Kidney (tissue), 22 donors: ENCODE measurements at places on chromosomes 5 and 9. TPM values are rescaled to one million over a fixed set of nuclear protein-coding genes. Genes with fewer than 3 reads are reported as not detected.

The PRRX2 gene
- total RNA-seq: 1.8 TPM

The OMD gene
- 3.2 TPM for total RNA-seq

The POLR3G gene
- total RNA-seq: 1.5 TPM

The TAF11L10 gene
- total RNA-seq: not detected

The FCN2 gene
- total RNA-seq: 3.6 TPM

The TRIP13 gene
- total RNA-seq: 1.6 TPM

The SUSD3 gene
- 12.2 TPM for total RNA-seq

GRCh38 chr9:32349013-32349412 lies 35.4 kb upstream of the ACO1 start:
- H3K36me3 ChIP-seq: no peaks in the 10 kb centered on the region
- no peak overlapping the region for H3K4me3 ChIP-seq
- no peak overlapping the region for H3K27ac ChIP-seq
- H3K4me1 ChIP-seq: no peaks in the 10 kb centered on the region
- no peaks in the 10 kb centered on the region for H3K27me3 ChIP-seq
- DNase-seq: no peak

DNA sequence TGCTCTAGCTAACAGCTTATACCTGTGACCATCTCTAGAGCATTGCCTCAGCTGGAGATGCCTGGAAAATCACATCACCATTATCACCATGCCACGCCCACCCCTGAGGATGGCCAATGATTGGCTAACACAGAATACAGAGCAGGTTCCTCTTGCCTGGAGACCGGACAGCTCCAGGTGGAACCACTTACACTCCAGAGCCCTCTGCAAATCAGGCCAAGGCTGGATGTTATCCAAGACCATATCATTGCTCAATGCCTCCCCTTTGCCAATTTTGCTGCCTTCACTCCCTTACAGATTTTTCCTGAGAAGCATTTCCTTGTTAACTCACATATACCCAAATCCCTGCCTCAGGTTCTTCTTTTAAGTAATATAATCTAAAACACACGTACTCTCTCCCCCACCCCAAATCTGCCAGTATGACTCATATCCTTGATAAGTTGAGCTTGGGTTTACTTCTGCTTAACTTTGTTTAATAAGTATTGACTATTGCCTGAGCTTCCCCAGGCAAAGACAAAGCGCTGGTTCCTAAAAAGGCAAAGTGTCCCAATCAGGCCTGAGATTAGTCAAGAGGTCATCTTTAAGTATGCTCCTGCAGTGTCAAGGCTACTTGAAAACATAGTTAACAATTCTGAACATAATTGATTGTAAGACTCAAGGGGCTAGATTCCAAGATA lies 309.6 kb downstream of the EPB41L4A start:
- DNase-seq: no peak
- H3K4me1 ChIP-seq: no peaks in the 10 kb centered on the region
- H3K4me3 ChIP-seq: no peak overlapping the region
- no peaks in the 10 kb centered on the region for H3K36me3 ChIP-seq

DNA sequence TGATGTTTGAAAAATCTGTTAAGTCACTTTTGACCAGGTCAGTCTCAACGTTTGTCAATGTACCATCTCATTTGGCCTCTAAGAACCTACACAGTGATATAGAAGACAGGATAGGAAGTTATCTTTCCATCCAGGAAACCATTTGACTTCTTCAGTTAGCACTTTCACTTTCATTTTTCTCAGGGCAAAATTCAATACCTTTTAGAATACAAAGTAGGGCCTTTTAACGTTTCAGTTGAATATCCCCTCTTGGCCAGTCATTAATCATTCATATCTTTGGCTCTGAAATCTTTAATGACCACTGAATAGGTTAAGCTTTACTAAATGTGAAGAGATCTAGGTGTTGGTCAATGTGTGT lies 101.1 kb upstream of the GNAQ start:
- no peaks in the 10 kb centered on the region for H3K4me1 ChIP-seq
- no peaks in the 10 kb centered on the region for H3K36me3 ChIP-seq
- H3K27me3 ChIP-seq: no peaks in the 10 kb centered on the region
- DNase-seq: no peak
- H3K4me3 ChIP-seq: no peak overlapping the region

GRCh38 chr9:87853876-87854579 lies 28.6 kb upstream of the SPATA31E1 start:
- no peaks in the 10 kb centered on the region for H3K36me3 ChIP-seq
- DNase-seq: peak; percentile 63
- no peaks in the 10 kb centered on the region for H3K4me1 ChIP-seq
- H3K27ac ChIP-seq: no peak overlapping the region

- no peak overlapping the region for H3K27ac ChIP-seq
- no peak overlapping the region for H3K4me3 ChIP-seq
- H3K27me3 ChIP-seq: no peaks in the 10 kb centered on the region
- no peak for DNase-seq
- H3K4me1 ChIP-seq: no peaks in the 10 kb centered on the region
These were observed 170.6 kb downstream of the RMI1 start for GRCh38 chr9:84151236-84151635.

- no peak for DNase-seq
- H3K27me3 ChIP-seq: no peaks in the 10 kb centered on the region
- no peaks in the 10 kb centered on the region for H3K36me3 ChIP-seq
- H3K27ac ChIP-seq: no peak overlapping the region
- no peaks in the 10 kb centered on the region for H3K4me1 ChIP-seq
These were observed 27.0 kb downstream of the C5 start for GRCh38 chr9:121023064-121023463.

GRCh38 chr9:5052838-5053237 lies 67.8 kb downstream of the JAK2 start:
- H3K4me1 ChIP-seq: no peaks in the 10 kb centered on the region
- peaks cover 4% of the 10 kb centered on the region for H3K36me3 ChIP-seq
- H3K27me3 ChIP-seq: no peaks in the 10 kb centered on the region
- no peak overlapping the region for H3K27ac ChIP-seq

DNA sequence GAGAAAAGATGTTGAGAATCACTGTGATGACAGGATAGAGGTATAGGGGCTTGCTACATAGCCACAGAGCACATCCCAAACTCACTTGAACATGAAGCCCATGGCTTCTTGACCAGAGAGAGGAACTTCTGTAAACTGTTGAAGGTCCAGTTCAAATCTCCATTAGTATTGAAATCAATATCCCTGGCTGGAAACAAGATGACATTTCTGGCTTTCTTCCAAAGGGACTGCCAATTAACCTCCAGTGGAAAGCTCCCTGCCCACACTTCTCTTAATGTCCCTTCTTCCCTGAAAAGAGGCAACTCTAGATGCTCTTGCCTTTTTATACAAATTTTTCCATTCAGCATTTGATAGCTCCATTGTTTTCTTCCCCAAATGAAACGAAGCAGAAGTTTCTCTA lies 612.1 kb downstream of the EBF1 start:
- no peak overlapping the region for H3K27ac ChIP-seq
- H3K36me3 ChIP-seq: no peaks in the 10 kb centered on the region
- H3K4me1 ChIP-seq: peaks cover 1% of the 10 kb centered on the region
- H3K27me3 ChIP-seq: no peaks in the 10 kb centered on the region
- DNase-seq: no peak
- no peak overlapping the region for H3K4me3 ChIP-seq

DNA sequence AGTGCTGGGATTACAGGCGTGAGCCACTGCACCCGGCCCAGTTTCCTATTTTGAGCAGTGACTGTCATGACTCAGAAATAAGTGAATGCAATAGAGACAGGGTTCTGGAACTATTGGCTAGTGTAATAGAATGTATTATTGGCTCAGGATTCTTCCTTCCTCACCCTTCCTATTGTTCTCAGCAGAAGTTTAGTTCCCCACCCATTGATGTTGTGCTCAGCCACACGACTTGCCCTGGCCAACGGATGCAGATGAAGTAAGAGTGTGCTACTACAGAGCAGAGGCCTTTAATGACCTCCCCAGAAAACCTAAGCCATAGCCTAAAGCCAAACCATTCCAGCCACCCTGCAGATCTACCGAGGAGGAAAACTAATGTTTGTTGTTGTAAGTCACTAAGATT lies 287.9 kb downstream of the AGTPBP1 start:
- H3K27ac ChIP-seq: no peak overlapping the region
- H3K27me3 ChIP-seq: no peaks in the 10 kb centered on the region
- no peak overlapping the region for H3K4me3 ChIP-seq
- H3K4me1 ChIP-seq: no peaks in the 10 kb centered on the region
- no peaks in the 10 kb centered on the region for H3K36me3 ChIP-seq

- no peaks in the 10 kb centered on the region for H3K36me3 ChIP-seq
- no peak overlapping the region for H3K4me3 ChIP-seq
- DNase-seq: no peak
- no peaks in the 10 kb centered on the region for H3K27me3 ChIP-seq
- no peaks in the 10 kb centered on the region for H3K4me1 ChIP-seq
- no peak overlapping the region for H3K27ac ChIP-seq
These were observed 63.1 kb upstream of the FAM174A start for GRCh38 chr5:100472091-100472490.

- no peak for DNase-seq
- H3K27me3 ChIP-seq: no peaks in the 10 kb centered on the region
- H3K36me3 ChIP-seq: no peaks in the 10 kb centered on the region
- H3K27ac ChIP-seq: no peak overlapping the region
- H3K4me3 ChIP-seq: no peak overlapping the region
These were observed 137.6 kb downstream of the OLFM1 start for GRCh38 chr9:135224921-135225541.

GRCh38 chr5:31232273-31232888 lies 38.9 kb downstream of the CDH6 start:
- H3K27ac ChIP-seq: no peak overlapping the region
- DNase-seq: peak; percentile 68
- H3K4me1 ChIP-seq: peaks cover 8% of the 10 kb centered on the region
- H3K4me3 ChIP-seq: no peak overlapping the region
- no peaks in the 10 kb centered on the region for H3K27me3 ChIP-seq

DNA sequence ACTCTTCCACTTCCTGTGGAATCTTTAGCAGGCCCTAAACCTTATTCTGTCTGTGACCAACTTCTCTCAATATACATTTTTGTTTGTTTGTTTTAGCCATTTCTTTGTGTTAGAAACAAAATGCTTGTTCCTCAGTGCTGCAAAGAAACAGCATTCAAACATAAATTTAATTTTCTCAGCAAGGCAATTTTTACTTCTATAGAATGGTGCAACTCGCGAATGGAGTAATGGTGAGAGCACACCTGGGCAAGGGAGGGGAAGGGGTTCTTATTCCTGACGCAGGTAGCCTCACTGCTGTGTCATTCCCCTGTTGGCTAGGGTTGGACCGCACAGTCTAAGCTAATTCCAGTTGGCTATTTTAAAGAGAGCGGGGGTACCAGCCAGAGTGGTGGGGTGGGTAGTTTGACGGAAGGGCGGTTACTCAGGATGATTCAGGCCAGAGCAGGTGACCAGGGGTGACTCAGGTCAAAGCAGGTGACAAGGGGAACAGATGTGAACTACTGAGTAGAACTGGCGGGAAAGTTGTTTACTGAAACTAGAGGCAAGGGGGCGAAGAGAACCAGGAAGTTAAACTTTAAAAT lies 21.4 kb downstream of the ZNF169 start:
- no peak overlapping the region for H3K27ac ChIP-seq
- no peak overlapping the region for H3K4me3 ChIP-seq
- no peaks in the 10 kb centered on the region for H3K4me1 ChIP-seq
- no peaks in the 10 kb centered on the region for H3K27me3 ChIP-seq
- no peaks in the 10 kb centered on the region for H3K36me3 ChIP-seq

DNA sequence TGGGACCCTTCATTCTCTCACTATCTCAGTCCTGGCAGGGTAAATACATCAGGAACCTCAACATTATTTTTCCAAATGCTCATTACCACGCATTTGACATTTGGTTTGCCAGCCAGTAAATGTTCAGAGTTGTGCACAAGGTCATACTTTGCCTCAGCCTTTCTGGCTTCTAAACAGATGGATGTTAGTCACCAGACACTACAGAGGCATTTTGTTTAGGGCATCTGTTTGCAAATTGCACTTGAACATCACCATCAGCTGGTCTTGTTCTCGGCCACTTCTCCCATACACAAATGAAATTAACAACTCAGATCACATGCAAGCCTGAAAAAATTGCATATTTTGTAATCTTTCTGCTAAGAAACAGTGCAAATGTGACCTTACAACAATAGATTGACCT lies 75.0 kb upstream of the SLC1A1 start:
- no peak overlapping the region for H3K4me3 ChIP-seq
- no peaks in the 10 kb centered on the region for H3K4me1 ChIP-seq
- H3K36me3 ChIP-seq: no peaks in the 10 kb centered on the region
- H3K27me3 ChIP-seq: no peaks in the 10 kb centered on the region

- H3K36me3 ChIP-seq: no peaks in the 10 kb centered on the region
- H3K27ac ChIP-seq: no peak overlapping the region
- H3K4me1 ChIP-seq: no peaks in the 10 kb centered on the region
- no peak for DNase-seq
- H3K4me3 ChIP-seq: no peak overlapping the region
These were observed 7.5 kb upstream of the RFK start for GRCh38 chr9:76401580-76402354.

GRCh38 chr9:19510907-19511306 lies 102.1 kb downstream of the ACER2 start:
- H3K27ac ChIP-seq: no peak overlapping the region
- no peaks in the 10 kb centered on the region for H3K4me1 ChIP-seq
- H3K36me3 ChIP-seq: no peaks in the 10 kb centered on the region
- no peak for DNase-seq

- no peaks in the 10 kb centered on the region for H3K36me3 ChIP-seq
- H3K27me3 ChIP-seq: no peaks in the 10 kb centered on the region
- H3K27ac ChIP-seq: no peak overlapping the region
- H3K4me3 ChIP-seq: no peak overlapping the region
These were observed 133.0 kb upstream of the IQGAP2 start for GRCh38 chr5:76269932-76270610.

- H3K27ac ChIP-seq: no peak overlapping the region
- no peak overlapping the region for H3K4me3 ChIP-seq
- DNase-seq: no peak
- H3K4me1 ChIP-seq: no peaks in the 10 kb centered on the region
- H3K27me3 ChIP-seq: no peaks in the 10 kb centered on the region
- no peaks in the 10 kb centered on the region for H3K36me3 ChIP-seq
These were observed 232.1 kb upstream of the PDE4D start for GRCh38 chr5:60125636-60126035.

GRCh38 chr5:114830114-114830513 lies 339.6 kb downstream of the TRIM36 start:
- DNase-seq: no peak
- H3K27me3 ChIP-seq: no peaks in the 10 kb centered on the region
- no peaks in the 10 kb centered on the region for H3K4me1 ChIP-seq
- H3K36me3 ChIP-seq: no peaks in the 10 kb centered on the region
- H3K27ac ChIP-seq: no peak overlapping the region
- H3K4me3 ChIP-seq: no peak overlapping the region

DNA sequence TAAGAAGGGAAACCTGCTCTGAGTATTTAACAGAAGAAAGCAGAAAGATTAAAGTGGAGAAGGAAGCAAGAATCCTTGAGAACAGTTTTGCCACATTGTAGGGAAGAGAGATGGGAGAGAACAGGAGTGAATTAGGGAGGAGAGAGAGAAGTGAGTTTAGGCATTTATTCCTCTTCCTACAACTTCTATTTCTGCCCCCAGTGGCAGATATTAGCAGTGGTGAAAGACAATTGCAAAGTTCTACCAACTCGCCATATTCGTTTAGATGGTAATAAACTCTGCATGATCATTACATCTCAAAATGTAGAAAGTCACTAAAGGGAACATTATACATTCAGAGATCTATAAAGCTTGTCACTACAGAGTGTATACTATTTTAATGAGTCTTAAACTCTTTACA lies 440.1 kb upstream of the TRPC7 start:
- no peaks in the 10 kb centered on the region for H3K27me3 ChIP-seq
- H3K4me3 ChIP-seq: no peak overlapping the region
- no peak for DNase-seq
- H3K4me1 ChIP-seq: no peaks in the 10 kb centered on the region
- H3K36me3 ChIP-seq: no peaks in the 10 kb centered on the region
